SHP77 treated with DMSO at 0.1 percent for 48 hours (cell line): ENCODE measurements at places on chromosomes 2 and 18.

DNA sequence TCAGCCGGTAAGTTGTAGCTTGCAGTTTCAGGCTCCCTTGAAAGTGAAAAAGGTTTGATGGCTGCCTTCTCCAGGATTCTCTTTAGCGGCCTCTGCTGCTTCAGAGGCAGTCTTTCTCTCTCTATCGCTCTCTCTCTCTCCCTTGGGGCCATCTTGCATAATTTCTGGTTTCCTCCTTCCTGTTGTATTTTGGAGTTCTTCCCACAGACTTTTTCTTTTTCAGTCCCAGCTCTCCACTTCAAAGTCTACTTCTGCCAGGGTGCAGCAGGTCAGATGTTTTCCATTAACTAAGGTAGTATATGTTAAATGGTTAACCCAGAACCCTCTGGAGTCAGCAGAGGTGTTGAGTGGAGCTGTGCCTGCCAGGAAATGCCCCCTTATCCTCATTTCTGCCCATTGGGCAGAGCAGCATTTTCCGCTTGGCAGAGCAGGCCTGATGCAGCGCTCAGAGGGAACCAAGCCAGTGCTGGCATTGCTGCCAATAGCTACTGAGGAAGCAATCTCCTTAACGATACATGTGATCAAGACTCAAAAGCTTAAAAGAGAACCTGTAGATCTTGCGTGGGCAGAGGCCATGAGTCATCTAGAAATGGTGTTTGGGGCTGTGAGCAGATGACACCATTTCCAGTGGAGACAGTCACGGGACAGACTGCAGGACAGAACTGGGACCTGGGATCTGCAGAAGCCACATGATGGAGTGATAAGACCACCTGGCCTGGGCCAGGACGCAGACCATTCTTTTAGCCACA is 20.8 kb downstream of the DBI start:
- no peak for DNase-seq

GRCh38 chr2:39625193-39625926 is 40.4 kb upstream of the TMEM178A start:
- no peak for DNase-seq

GRCh38 chr18:59238385-59238784 is 18.4 kb downstream of the GRP start:
- no peak for DNase-seq

GRCh38 chr2:233977296-233977837 is 60.2 kb downstream of the TRPM8 start:
- no peak for DNase-seq

- DNase-seq: no peak
Observed at GRCh38 chr18:36761186-36761698, 67.6 kb downstream of the TPGS2 start.

DNA sequence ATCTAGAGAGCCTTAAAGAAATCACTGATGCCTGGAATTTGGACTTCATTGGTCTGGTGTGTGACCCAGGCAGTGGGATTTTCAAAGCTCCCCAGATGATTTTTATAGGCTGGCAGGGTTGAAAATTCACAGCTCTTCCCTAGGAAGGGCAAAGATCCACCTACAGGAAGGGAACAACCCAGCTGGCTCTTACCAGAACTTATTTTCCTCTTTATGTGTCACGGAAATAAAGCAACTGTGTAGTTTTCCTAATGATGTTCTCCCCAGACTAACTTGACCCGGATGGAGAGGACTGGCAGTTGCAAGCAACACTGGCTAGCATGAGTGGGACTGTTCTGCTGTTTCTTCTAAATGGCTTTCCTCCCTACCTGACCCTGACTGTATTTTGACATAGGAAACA is 235.6 kb downstream of the ALPK2 start:
- no peak for DNase-seq

- no peak for DNase-seq
Observed at GRCh38 chr18:36442717-36443116, 145.2 kb downstream of the FHOD3 start.

GRCh38 chr2:199485732-199486335 is 28.1 kb upstream of the SATB2 start:
- peak; percentile 61 for DNase-seq

- DNase-seq: no peak
Observed at GRCh38 chr18:6056171-6056910, 161.0 kb upstream of the TMEM200C start.

DNA sequence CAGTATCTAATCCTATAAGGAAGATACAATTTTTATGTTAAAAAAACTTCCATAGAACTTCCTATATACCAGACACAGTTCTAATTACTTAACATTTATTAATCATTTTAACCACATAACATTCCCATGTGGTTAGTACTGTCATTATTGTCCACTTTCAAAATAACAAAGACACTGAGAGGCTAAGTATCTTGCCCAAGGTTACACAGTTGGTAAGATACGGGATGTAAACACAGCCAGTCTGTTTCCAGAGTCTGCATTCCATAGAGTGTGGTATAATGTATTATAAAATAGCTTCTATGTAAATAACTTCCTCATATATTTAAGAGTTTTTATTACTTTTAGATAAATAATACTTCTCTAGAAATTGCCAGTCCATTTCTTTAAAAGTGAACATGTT is 383.3 kb upstream of the ETAA1 start:
- DNase-seq: no peak

- DNase-seq: no peak
Observed at GRCh38 chr18:24976502-24976901, 375.5 kb downstream of the ZNF521 start.

DNA sequence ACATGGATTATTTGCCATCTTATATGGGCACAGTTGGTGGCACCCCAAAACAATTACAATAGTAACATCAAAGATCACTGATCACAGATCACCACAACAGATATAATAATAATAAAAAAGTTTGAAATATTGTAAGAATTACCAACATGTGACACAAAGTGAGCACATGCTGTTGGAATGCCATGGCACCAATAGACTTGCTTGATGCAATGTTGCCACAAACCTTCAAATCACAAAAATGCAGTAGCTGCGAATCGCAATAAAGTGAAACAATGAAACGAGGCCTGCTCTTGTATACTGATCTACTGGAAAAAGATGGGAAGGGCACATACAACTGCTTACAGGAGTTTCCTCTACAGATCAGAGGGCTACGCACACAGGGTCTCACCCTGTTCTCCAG is 32.2 kb upstream of the AMMECR1L start:
- no peak for DNase-seq

DNA sequence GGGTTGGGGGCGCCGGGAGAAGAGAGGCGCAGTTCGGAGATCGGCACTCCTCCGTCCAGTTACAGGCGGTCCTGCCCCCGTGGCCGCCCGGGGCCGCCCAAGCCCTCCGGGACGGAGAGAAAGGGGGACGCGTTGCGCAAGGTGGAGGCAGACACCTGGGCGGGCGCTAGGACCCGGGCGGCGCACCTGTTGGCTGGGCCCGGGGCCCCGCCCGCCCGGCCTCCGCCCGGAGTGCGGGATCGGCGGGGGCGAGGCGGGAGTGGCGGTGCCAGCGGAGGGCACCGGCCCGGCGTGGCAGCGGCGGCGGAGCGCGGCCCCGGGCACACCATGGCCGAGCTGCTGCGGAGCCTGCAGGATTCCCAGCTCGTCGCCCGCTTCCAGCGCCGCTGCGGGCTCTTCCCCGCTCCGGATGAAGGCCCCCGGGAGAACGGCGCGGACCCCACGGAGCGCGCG is at the start of gene SGPP2:
TSS of gene SGPP2 (plus strand) at position 268 of the 453 bp plus-strand sequence. CDS start at position 328, 60 bp downstream.
- DNase-seq: no peak

DNA sequence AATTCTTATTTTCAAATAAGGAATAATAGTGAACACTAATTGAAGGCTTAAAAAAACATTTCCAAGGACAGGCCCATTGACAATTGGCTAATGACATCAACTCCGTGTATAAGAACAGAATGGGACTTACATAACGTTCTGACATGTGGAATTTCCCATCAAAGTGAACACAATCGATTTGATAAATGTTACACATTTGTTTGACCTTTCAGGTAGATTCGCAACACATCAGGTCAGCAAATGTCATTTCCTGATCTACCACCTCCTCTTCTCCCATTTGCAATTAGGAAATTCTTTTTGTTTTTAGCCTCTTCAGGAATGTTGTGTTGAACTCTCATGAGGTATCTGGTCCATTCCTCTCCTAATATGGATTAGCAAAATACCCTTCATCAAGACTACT is 292.9 kb upstream of the SLC14A2 start:
- no peak for DNase-seq

DNA sequence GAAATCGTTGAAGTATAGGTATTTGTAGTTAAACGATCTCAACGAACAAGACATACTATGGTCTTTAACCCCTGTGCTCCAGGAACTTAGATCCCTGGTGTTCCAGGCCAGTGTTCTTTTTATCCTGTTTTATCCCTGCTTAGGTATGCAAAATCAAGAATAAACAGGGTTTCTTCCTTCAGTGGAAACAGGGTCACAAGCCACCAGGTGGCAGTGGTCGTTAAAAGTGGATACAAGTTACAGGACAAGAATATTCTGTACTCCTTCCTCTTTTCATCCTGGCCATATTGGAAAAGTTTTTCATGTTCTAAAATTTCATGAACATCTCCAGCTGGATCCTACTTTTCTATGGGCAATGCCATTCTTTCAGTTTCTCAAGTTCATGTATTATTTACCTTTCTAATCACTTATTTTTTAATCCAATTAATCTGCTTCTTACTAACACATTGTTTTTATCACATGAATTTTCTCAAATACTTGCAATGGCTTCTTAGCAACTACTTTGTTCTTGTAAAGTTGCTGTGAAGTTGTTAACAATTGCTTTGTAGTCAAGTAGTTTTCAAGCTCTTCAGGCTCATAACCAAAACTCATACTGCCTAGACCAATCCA is 16.4 kb upstream of the HNMT start:
- DNase-seq: no peak

GRCh38 chr2:169348321-169349024 is 13.9 kb downstream of the LRP2 start:
- no peak for DNase-seq

DNA sequence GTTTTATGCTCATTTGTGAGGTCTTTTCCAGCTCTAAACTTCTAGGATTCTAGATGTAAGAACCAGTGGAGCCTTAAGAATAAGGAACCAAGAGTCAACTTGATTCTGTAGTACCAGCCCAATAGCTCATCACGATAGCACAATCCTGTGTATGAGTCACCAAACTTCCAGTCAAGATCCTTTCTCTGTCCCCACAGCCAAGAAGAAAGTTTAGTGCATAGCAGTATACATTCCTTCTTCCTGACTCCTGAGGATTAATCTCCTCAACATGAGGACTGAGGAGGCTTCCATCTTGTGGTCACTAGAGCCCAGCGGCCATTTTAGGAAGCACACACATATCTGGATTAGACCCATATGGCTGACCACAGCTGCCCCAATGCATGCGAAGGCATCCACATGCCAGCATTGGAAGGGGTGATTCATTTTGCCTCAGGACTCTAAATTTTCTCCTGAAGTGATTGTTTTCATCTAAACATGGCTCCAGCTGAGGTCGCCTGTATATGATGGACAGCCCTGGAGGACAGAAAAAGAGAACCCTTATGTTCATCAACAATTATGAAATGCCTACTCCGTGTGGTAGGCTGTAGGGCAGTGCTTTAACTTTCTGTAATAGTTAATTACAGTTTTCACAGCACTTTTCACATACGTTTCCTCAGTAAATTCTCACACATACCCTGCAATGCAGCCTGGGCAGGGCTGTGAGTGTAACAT is 53.5 kb downstream of the RASGRP3 start:
- DNase-seq: no peak

DNA sequence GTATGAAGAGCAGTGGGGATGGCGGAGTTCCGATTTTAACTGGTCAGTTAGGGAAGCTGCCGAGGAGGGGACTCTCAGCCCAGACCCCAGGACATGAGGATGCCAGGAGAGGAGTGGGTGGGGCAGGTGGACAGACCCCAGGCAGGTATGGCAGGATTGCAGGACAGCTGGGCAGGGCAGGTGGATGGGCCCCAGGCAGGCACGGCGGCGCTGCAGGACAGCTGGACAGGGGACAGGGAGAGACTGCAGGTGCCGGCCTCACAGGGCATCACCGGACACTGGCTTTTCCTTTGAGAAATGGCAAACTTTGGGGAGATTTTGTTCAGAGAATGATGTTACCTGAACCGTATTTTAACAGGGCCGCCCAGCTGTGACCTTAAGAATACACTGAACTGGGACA is 127.7 kb downstream of the SNTG2 start:
- DNase-seq: no peak

DNA sequence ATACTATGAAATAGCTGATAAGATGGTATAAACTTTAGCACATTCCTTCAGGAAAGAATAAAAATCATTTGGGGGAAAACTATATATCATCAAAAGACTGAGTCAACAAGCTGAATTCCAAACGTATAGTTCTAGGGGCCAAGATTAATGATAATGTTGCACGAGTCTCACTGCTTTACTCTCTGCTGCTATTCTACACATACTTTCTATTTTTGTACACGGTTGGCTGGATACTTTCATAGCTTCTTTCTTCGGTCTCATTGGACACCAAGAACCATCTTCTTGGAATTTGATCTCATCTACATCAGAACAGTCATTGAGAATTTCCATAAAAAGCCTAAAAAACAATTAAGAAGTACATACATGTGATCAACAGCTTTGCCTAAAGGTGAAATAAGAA is 72.7 kb upstream of the ST8SIA5 start:
- no peak for DNase-seq

DNA sequence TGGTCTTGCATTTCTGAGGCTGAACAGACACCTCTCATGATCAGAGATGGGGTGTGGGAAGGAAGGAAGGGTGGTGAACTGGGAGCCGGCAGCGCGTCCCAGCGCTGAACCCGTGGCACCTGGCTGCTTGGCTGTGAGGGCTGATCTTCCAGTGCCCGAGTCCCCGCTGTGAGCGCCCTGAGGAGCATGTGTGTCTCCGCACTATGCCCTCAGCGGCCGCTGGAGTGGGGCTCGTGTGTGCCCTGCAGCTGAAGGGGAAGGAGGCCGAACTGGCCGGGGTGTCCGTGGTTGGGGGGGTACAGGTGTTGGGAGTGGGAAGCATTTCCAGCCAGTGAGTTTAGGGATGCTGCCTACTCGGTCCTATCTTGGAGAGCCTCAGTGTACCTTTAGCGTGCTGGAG is 82.2 kb downstream of the LDLRAD4 start:
- no peak for DNase-seq

- no peak for DNase-seq
Observed at GRCh38 chr18:12253663-12254135, 462 bp upstream of the CIDEA start.

DNA sequence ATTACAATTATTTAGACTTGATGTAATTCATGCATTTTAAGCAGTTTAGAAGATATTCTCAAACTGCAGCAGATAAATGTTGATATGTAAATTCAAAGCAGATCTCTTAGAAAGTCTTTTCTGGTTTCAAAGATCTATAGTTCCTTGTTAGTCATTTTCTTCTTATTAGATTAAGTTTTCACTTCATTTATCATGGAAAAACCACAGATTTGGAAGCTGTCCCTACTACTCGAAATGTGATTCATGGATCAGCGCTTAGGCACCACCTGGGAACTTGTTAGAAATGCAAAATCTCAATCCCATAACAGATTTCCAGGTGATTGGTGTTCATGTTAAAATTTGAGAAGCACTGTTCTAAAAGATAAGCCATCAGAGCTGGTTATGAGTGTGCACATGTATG is 92.8 kb upstream of the CDH2 start:
- no peak for DNase-seq
